NCI-H2171 treated with DMSO at 0.1 percent for 48 hours (cell line): ENCODE measurements at places on chromosomes 2 and 18.

- no peak for DNase-seq
Measured at GRCh38 chr2:144559681-144560080, 39.8 kb upstream of the ZEB2 start.

DNA sequence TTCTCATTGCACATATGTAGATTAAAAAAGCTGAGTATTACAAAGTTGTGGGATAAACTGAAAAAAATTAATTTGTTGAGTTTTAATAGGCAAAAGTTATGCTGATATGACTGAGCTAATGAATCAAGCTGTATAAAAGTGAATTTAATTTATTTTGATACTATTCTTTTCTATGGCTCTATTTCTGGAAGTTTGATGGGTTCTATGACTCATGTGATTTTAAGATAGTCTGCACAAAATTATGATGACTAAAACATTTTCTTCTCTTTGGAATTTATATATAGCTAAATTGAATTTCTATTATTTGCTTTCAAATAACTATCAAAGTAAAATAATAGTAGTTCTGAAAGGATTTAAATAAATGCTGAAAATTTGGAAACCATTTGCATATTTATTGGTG, 71.0 kb upstream of the MMADHC start:
- DNase-seq, result no peak

- DNase-seq, result peak; percentile 71
Measured at GRCh38 chr2:182941919-182942318, 75.5 kb upstream of the FRZB start.

GRCh38 chr2:96344011-96344410, 8.4 kb downstream of the NCAPH start:
- no peak for DNase-seq

DNA sequence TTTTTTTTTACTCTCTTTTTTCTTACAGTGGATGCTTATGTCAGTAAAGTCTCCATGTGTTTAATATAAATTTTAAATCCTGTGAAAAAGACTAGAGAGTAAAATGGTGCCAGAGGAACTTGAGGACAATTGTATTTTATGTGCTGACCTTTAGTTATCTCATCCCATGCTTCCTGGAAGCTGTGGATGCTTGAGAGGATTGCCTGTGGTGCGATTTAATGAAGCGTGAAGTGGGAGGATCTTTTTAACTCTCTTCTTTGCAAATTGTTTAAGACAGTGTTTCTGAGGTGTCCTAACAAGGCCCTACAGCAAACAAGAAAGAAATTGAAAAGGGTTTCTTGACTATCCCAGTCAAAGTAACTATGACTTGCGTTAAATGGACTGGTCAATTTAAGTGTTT, 84.2 kb downstream of the DTNA start:
- DNase-seq, result peak; percentile 18

- peak; percentile 46 for DNase-seq
Measured at GRCh38 chr2:9256147-9256546, 49.5 kb downstream of the ASAP2 start.

DNA sequence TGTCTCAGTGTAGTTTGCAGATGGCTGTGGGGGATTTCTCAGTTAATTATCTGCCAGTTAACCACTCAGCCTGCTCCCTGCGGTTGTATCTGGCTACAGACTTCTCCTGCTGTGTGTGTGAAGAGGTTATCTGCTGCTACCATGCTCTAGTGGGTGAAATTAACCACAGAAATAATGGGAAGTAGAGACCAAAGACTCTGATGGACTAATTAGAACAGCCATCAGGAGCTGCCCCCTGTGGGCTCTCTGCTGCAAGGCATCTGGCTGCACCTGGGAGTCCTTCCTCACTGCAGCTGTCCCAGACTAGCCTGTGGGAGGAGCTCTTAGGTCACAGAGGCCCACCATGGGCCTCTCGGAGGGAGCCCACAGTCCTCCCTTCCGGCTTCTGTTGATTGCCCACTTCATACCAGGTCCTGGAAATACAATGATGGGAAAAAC, 66.6 kb downstream of the CTIF start:
- DNase-seq, result peak; percentile 40

DNA sequence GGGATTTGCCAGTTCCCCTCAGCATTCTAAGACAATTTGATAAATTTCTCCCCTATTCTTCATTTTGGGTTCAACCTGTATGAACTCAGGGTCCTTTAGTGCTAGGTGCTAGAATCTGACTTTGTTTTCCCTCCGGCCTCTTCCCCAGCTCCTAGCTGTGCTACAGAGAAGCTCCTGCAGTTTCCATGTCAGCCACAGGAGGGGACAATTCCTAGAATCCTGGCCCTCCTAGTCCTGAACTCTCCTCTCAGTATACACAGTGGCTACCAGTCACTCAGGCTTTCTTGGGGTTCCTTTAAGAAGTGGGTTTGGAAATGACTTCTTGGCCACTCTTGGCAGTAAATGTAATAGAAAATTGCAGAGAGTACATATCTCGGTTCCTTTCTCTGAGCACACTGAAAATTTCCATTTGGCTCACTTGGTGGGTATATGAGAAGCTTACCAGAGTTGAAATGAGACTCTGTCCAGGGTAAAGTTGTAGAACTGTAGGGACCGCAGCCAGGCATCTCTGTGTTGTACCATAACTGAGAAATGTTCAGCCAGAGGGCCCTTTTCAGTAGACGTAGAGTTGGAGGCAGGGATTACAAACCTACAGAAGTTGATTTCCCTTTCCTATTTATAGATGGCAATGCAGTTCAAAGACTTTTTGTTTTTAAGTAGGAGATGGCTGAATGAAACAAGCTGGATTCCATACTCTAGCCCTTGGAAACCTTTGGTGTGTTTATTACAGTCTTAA, 5.0 kb upstream of the CHST10 start:
- DNase-seq, result peak; percentile 38

GRCh38 chr2:117917223-117917917, 96.5 kb downstream of the CCDC93 start:
- DNase-seq, result no peak

- peak; percentile 6 for DNase-seq
Measured at GRCh38 chr2:88450925-88451810, 1.3 kb downstream of the FOXI3 start.

DNA sequence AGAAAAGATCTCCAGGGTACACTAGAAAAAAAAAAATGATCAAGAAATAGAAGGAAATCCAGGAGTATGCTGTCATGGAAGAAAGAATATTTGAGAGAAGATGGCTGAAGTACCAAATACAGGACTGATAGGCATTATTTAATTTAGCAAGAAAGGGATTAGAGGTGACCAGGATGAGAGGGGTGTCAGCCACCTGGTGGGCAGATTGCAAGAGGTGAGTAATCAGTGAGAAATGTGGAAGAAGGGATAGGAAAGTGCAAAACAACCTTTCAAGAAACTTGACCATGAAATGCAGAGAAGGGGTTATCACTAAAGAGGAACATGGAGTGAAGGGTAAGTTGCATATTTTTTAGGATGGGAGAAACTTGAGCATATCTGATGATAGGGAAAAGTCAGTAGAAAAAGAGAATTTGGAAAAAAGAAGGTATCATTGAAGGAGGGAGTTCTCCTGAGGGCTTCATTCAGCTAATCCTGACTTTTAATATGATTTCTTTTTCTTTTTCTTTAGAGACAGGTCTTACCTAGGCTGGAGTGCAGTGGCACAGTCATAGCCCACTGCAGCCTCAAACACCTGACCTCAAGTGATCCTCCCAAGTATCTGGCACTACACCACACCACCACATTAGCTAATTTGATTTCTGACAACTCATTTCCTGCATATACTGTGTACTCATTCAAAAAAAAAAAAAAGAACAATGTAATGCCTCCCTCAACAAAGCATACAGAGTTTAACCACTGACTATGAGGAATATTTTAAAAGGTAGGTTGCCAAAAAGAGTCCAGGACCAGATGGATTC, 101.3 kb downstream of the LRP2 start:
- DNase-seq, result no peak

- DNase-seq, result peak; percentile 3
Measured at GRCh38 chr2:70328921-70329561, 27.2 kb upstream of the FAM136A start.

- DNase-seq, result peak; percentile 23
Measured at GRCh38 chr2:121293450-121294325, 8.7 kb upstream of the TFCP2L1 start.

GRCh38 chr2:241835611-241836010, 23.1 kb downstream of the PDCD1 start:
- DNase-seq, result no peak

GRCh38 chr2:157830696-157831570, 45.2 kb downstream of the ACVR1 start:
- peak; percentile 35 for DNase-seq

GRCh38 chr2:46073540-46074046, 223.6 kb upstream of the EPAS1 start:
- peak; percentile 43 for DNase-seq

DNA sequence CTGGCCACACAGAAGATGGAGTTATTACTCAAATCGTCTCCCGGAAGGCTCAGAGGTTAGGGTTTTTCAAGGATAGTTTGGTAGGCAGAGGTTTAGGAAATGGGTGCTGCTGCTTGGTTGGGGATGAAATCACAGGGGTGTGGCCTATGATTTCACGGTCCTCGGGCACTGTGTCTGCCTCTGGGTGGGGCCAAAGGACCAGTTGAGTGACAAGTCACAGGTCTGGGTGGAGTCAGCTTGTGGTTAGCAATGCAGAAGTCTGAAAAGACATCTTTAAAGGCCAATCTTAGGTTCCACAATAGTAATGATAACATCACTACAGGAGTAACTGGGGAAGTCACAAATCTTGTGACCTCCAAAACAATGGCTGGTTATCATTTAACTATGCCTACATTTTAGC, 387.8 kb downstream of the ZNF521 start:
- no peak for DNase-seq

GRCh38 chr2:233492751-233493150, 73.8 kb downstream of the USP40 start:
- no peak for DNase-seq

DNA sequence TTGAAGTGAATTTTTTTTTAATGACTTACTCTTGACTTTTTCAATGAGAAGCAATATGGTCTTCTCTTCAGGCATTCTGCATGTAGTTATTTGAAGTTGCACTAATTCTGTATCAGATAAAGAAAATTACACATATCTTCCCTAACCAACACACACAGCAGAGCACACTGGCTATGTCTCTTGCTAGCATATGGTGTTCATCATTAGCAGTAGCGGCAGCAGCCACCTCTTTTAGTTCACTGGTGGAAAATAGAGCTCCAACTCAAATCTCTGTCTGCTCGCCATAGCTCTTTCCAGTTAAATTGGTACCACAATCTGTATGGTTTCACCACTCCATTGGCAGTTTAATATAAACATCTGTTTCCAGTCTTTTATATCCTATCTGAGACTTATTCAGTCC, 278.1 kb upstream of the ZEB2 start:
- peak; percentile 14 for DNase-seq

DNA sequence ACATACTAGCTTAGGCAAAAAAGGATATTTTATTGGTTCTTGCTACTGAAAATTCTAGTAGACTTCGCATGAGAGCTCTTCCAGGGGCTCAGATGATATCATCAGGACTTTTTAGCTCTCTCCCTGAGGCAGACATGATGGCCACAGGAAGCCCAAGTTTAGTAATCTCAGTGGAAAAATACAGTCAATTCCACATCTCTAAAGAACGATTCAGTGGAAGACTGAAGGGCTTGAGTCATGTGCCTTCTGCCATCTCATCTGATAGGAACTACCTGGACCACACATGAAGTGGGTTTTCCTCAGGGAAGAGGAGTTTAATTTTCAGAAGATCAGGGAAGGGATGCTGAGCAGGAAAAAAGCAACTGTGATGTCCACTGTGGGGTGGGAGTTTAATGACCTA, 117.3 kb downstream of the TTC27 start:
- no peak for DNase-seq

GRCh38 chr2:73285159-73285739, 971 bp upstream of the FBXO41 start:
- no peak for DNase-seq

DNA sequence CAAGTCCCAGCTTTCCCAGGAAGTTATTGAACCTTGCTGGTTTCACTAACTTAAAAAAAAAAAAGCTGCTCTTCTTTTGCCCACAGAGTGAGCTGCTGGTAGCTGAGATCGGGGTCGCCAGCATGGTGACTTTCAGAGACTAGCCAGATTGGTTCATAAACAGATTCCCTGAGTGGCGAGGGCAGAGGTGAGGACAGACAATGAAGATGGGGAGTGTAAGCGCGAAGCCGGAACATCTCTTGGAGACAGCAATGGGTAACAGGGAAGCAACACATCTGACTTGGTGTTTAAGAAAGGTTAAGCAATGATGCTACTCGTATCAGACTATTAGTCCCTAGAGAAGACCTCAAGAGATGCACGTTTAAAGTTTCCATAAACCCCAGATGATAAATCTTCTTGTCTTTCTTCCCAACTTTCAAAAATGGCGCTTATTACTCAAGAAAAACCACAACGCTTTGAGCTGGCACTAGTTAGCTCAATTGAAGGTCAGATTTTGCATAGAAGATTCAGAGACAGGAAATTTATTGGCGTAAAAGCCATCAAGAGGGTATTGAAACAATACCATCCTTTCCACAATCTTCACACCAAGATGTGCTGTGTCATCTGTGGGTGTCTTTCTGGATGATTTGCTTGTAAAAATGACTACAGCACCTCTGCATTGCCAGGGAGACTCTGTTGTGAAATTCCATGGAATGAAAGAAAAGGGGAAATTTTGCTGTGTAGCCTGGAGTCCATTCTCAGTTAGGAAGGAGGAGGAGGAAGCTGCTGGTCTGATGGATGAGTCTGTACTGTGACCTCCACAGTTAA, 193.1 kb upstream of the CXCR4 start:
- DNase-seq, result no peak

DNA sequence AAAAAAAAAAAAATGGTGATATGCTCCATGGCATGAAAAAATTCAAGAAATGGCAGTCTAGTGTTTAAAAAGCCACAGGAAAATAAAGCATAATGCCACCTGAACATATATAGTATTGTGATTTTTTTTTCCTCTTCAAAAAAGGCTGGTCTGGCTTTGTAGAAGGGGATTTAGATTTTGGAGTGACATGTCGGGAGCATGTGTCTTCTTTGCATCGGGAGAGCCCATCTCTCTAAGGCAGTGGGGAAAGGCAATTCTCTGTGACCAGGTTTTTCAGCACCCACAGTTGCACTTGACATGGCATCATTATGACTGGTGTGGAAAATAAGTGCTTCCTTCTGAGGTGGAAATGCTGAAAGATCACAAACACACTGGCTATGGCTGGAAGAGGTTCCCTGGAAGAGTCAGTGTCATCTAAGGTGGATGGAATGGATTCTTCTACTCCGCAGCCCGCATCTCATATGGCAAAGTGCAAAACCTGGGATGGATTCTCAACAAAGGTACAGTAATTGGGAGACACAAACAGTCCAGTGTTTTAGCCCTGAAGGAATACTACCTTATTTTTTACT, 172.5 kb downstream of the AGAP1 start:
- peak; percentile 82 for DNase-seq

- no peak for DNase-seq
Measured at GRCh38 chr2:21310493-21310892, 186.7 kb downstream of the TDRD15 start.

GRCh38 chr2:105836840-105837692, 92.4 kb downstream of the NCK2 start:
- no peak for DNase-seq
